ENCODE measurements at places on chromosomes 2 and 18. TPM values are rescaled to one million over a fixed set of nuclear protein-coding genes. Genes with fewer than 3 reads are reported as not detected.

EMILIN1 gene
- 1.4 TPM for total RNA-seq

ANKRD30BL gene
- total RNA-seq: not detected

IGFBP2 gene
- 17.3 TPM for total RNA-seq

ECEL1 gene
- total RNA-seq: not detected

CPS1 gene
- 4.3 TPM for total RNA-seq

ANKRD23 gene
- total RNA-seq: 1.9 TPM

TLX2 gene
- total RNA-seq: not detected

LIMS4 gene
- total RNA-seq: 111 TPM

LHCGR gene
- total RNA-seq: not detected

Measured in vein endothelial cell (primary cell).